ENCODE measurements at places on chromosomes 1 and 21. TPM values are rescaled to one million over a fixed set of nuclear protein-coding genes. Genes with fewer than 3 reads are reported as not detected.

DNA sequence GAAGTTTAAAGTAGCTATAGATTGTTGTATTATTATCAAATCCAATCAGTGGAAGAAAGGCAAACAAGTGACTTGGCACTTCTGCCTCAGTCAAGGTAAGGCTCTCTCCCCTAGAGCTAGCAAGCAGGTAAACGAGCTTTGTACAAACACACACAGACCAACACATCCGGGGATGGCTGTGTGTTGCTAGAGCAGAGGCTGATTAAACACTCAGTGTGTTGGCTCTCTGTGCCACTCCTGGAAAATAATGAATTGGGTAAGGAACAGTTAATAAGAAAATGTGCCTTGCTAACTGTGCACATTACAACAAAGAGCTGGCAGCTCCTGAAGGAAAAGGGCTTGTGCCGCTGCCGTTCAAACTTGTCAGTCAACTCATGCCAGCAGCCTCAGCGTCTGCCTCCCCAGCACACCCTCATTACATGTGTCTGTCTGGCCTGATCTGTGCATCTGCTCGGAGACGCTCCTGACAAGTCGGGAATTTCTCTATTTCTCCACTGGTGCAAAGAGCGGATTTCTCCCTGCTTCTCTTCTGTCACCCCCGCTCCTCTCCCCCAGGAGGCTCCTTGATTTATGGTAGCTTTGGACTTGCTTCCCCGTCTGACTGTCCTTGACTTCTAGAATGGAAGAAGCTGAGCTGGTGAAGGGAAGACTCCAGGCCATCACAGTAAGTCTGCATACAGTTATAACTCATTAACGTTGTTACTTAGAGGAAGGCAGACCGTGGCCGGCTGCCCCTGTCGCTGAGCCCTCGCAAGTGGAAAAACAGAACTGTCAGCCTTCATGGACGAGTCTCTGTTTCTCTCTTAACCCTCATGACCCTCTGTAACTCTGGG, at the start of gene PALMD:
TSS of gene PALMD (plus strand) at position 415 of the 833 bp plus-strand sequence. CDS start at position 620, 205 bp downstream.
- peak; percentile 44 for DNase-seq

DNA sequence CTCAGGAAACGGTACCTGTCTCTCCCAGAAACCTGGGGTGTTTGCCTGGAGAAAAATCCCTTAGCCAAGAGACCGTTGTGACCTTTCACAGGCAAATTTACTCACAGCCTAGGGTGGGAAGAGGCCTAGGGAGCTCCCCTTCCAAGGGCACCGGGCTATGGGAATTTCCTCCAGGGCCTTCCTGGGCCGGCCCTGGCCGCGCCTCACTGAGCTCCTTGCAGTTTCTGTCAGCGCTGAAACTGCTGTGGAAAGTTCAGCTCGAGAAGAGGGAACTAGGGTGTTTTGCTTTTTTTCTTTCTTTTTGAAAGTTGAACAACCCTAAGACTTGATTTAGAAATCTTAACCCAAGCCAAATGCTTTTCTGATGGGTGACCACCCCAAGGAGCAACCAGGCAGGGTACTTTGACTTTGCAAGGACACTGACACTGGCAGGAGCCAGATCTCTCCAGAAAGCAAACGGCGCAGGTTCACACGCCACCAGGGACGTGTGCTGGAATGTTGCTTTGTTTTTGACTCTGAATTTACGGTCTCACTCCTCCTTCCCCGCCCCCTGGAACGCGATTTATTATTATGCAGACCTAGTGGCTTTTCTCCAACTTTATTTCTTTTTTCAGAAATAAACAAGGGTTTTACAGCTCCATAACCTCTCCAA, 229.6 kb upstream of the JUN start:
- DNase-seq = no peak

DNA sequence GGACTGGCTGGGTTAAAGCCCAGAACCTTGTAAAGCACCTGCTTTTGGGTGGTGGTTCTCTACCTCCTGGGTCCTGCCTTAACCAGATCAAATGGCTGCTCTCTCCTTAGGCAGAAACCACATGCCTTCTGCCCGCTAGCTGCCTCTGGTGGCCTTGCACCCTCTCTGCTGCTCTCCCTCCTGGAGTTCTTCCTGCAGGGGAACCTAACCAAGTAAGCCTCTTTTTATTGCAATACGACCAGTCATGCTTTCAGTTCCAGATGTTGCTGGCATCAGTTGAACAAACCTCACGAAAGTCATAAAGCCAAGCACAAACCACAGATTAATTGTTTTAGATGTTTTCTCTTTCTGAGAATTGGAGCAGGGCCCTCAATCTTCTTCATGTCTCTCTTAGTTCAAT, 118.9 kb downstream of the GDAP2 start:
- no peak for DNase-seq

CCDC17 gene
- 1.2 TPM for total RNA-seq

HHIPL2 gene
- 24.7 TPM for total RNA-seq

Data from NCI-H460 (cell line).